Fibroblast of skin of back (primary cell): ENCODE measurements at places on chromosomes 3 and 15.

DNA sequence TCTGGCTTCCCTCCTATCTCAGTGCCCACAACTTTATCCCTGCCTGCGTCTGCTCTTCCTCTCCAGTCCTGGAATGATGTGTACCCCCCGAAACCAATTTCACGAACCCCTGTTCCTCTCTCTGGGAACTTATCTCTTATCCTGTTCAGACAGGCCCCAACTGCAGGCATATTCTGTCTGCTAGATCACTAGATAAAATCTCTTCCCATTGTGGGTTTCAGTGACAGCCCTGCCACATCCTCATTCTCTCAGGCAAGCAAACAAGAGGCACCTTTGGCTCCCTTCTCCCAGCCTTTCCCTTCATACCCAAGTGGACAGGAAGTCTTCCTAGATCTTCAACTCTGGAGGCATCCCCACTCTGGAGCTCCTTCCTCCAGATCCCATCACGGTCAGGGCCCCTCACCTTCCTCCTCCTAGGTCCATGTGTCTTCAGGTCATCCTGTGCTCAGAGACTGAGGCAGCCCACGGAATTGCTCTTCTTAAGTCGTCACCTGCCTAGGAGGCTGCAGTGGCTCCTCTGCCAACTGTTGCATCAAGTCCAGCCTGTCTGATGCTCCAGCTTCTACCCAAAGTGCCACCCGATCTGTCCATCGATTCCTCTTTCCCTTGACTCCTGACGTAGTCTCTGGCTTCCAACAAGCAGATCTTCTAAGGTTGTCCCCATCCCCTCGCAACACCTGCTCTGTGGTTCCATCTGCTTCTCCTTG, 190.8 kb downstream of the SLCO3A1 start:
- no peak for DNase-seq

- no peak for DNase-seq
These were observed 659.4 kb upstream of the ADAMTS9 start for GRCh38 chr3:65347166-65347565.

- no peak for DNase-seq
These were observed 479 bp upstream of the PLD1 start for GRCh38 chr3:171810629-171811294.

GRCh38 chr3:69735893-69736292, 3.4 kb upstream of the MITF start:
- no peak for DNase-seq

DNA sequence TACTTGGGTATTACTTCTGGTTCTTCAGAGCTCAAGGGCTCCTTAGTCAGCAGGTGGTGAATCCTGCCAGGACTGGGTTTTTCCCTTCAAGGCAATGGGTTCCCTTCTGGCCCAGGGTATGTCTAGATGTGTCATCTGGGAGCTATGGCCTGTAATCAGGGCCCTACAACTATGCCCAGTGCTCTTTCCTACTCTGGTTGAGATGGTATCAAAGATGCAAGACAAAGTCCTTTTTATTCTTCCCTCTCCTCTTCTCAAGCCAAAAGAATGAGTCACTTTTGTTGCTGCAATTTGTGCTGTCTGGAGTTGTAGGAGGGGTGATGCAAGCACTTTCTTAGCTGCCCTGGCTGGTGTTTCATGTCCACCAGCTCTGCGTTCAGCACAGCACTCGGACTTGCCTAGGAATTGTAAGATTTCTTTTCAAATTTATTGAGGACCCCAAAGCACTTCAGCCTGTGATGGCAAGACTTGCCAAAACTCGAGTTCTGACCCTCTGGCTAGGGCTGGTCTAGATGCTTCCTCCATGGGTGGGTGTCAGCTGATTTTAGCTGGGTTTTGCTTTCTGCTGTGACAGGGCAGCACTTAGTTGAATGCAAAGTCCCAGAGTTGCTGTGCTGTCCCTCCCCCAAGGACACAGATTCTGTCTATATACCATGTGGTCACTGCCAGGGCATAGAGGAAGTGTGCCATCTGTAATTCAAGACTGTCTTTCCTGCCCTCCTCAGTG, 129.2 kb upstream of the CBLB start:
- peak; percentile 90 for DNase-seq

DNA sequence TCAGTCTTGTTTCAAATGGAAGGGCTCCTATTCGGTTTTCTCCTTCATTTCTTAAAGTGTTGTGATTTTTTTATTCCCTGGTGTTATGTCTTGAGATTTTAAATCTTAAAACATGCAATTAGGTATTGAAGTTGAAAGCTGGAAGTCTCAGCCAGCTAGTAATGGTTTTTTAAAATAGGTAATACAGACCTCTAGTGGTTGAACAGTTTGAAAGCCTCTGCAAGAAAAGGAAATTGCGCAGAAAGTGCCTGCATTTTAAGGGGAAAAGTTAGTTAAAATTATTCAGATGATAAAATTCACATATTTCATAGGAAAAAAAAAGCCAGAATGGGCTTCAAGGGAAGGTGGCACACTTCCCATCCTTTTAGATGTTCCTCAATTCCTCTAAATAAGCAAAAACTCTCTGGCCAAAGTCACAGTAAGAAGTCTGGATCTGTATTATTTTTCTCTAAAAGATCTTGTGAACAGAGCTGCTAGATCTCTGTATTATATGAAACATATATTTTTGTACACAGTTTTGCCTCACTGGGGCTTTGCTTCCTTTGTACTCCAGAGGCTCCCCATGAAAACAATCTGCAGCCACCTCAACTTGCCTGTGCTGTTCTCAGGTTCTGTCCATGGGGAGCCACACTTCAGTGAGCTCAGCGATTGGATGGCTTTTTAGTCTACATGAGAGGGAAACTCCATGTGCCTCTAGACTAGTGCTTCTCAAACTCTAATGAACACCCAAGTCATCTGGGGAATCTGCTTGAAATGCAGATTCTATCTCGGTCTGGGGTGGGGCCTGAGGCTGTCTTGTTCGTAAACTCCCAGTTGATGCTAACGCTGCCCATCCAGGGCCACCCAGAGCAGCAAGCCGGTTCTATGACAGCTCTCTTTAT, 21.5 kb downstream of the AGTR1 start:
- DNase-seq, result no peak

DNA sequence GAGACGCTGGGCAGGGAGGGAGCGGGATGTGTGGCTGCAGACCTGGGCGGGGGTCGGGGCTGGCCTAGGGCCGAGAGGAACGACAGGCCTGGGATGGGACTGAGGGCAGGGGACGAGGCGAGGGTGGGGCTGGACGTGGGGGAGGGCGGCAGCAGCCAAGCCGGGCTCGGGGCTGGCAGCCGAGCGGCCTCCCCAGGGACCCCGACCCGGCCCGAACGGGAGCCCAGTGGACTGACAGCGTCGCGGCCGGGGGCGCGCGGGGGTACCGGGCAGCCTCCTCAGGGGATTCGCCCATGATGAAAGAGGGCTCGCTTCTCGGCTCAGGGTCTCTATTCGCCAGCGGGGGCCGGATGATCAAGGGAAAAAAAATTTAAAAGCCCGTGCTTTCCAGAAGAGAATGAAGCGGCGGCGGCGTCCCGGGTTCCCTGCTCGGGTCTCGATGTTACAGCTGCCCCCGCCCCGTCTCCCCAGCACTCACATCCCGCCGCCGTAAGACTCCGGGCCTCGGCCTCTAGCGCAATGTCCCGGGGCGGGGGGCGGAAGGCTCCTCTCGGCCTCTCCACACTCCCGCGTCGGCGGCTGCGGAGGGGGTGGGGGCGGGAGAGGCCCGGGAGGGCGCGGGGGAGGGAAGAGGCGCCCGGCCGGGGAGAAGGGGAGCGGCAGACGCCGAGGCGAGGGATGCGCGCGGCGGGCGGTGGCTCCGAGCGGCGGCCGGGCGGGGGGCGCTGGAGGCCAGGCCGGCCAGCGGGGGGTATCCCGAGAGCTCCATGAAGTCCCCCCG, 4.3 kb downstream of the PTH1R start:
- DNase-seq, result peak; percentile 50

GRCh38 chr15:50145451-50145872, 26.4 kb upstream of the ATP8B4 start:
- DNase-seq, result peak; percentile 85

DNA sequence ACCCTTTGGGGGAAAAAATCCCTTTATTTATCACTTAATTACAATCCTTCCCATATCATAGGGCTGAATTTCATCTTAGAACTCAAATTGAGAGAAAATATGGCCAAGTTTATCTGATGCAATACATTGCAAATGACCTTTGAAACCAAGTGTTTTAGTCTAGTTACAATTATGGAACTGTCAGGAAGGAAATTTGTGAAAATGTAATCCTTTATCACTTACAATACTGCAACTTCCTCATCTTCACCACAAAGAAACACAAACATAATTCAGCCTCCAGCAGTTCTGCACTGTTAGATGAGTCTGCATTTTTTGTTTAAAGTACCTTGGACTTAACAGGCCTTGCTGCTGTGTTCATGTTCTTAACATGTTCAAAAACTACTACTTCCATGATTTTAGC, 4.6 kb downstream of the CCPG1 start:
- DNase-seq, result peak; percentile 43

DNA sequence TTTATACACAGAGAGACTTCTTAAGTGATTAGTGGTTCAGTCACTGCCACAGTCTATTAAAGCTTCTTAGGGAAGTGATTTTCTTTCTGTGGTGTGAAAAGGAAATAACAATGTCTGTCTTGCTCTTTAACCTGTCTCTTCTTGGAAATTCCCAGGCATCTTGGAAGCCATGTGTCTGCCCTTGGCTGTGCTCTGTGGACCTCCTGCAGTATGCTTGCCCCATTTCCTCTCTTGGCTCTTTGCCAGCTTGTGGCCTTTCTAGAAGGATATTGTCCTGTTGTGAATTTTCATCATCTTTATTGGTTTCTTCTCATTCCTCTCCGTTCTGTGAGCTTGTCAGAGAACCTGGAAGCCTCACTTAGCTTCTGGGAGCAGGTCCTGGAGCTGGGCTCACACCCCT, 338.4 kb upstream of the C2CD4B start:
- no peak for DNase-seq
